ENCODE measurements at places on chromosomes 1 and 21.

GRCh38 chr1:148318904-148319242 is 164.2 kb downstream of the PPIAL4G start:
- DNase-seq = no peak

DNA sequence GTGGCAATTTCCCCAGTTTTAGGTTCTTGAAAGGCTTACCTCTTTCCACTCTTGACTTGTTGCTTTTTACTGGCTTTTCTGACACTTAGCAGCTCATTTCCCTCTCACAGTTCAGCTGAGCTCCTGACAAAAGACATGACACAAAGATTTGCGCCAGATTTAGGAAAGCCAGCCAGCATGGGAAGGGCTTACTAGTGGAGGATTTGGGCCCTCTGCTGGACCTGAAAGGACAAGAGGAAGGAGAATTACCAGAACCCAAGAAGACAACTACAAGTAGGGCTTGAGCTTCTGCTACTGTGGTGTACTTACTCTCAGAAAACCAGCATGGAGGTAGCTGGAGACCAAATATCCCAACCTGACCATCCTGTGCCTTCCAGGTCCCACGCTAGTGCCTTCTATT is 784.5 kb downstream of the BRINP3 start:
- no peak for DNase-seq

GRCh38 chr1:43063394-43064219 is 104.9 kb upstream of the SLC2A1 start:
- DNase-seq = no peak

DNA sequence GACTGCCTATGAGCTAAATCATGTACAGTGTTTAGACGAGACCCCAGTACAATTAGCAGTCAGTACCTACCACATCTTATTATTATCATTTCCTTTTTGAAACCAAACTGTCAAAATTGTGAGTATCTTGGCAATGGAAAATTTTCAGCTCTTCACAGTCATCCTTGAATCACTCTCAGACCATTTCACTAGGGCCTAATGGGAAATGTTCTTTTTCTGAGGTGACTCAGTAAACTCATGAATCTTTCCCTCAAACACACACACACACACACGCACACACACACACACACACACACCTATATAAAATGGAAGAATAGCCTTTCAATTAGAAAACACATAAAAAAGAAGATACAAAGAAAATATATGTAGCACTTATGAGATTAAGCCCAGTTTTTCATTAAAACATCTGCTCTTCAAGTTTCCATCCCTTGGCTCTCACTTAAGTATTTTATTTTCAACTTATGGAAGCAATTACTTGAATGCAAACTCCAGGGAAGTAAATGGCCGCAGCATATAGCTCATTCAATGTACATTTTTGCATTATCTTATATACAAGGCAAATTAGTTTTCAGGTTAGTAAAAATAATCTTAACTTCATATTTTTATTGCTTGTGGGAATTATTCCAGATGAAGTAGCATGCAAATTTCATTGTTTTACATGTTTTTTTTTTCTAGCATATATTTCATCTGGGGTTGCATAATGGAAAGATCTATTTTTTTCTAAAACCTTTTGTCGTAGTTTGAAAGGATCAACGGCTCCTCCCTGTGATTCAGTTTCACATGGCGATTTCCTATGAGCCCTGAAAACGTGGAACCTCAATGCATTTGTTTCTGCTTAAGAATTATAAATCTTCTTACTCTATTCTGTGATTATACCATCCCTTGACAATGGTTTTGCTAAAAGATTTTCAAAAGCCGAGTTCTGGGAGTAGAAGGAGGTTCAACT is 46.3 kb upstream of the TMPRSS15 start:
- peak; percentile 12 for DNase-seq

DNA sequence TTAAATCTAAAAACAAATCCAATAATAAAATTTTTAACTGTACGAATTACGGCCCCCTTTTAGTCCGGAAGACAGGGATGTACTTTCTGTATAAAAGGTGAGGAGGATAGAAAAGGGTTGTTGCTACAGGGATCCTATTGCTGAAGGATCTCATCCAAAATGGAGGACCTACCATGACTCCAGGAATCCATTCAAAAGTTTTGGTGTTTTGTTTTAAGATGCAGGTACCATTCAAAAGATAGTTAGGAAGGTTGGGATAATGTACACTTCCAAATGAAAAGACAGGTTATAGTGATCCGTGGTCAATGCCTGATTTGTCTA is 1.3 kb upstream of the ENAH start:
- no peak for DNase-seq

DNA sequence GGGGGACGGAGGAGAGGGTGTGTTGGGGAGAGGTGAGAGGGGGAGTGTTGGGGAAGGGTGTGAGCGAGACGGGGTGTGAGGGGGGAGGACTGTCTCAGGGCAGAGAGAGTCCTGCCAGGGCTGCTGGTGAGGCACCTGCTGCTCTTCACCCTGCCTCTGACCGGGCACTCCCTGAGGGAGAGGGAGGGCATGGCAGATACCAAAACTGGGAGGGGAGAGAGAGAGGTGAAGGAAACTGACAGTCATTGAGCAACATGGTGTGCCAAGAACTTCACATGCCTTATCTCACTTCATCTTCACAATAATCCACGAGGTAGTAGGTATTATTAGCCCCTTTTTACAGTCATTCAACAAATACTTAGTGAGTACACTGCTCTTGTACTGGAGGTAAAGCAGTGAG is 61.3 kb upstream of the ARTN start:
- DNase-seq = no peak

GRCh38 chr1:109091078-109091838 is 694 bp downstream of the TMEM167B start:
- peak; percentile 50 for DNase-seq

GRCh38 chr1:192506741-192507155 is 68.8 kb upstream of the RGS1 start:
- DNase-seq = peak; percentile 27

DNA sequence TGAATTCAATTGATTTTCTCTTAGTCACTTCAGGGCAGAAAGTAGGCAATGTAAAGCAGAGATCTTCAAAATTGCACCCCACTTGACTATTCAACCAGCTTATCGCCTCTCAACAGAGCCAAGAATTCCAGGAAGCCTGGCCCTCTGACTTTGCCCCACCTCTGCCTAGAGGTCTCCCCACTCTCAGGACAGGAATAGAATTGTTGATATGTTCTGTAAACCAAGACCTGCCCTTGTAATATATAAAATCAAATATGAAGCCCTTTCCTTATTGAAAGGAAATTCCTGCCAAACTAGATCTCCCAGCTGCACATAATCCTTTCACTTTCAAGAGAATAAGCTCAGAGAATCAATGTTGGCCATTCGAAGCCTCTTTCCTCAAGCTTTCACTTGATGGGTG is 116.1 kb upstream of the DPT start:
- no peak for DNase-seq

GRCh38 chr1:30146448-30146847 is 576.9 kb downstream of the MATN1 start:
- no peak for DNase-seq

- no peak for DNase-seq
Observed at GRCh38 chr1:1292442-1292779, 12.2 kb downstream of the SCNN1D start.

- DNase-seq = no peak
Observed at GRCh38 chr1:94819238-94819944, 766 bp upstream of the SLC44A3 start.

DNA sequence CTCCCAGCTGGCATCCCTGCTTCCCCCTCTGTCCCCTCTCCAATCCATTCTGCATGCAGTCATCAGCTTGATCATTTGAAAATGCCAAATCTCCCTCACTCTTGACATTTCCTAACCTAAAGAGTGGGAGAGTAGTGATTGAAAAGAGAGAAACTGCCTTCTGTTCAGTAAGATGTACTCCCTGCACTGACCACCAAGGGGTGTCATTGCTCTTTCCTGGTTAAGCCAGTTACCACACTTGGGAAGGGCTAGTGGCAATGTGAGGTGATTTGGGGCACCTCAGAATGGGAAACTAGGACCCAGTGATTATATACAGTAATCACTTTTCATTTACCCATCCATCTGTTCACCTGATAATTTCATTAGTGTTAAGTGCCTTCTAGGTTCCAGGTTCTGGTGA is 6.9 kb upstream of the TMEM269 start:
- DNase-seq = peak; percentile 71

DNA sequence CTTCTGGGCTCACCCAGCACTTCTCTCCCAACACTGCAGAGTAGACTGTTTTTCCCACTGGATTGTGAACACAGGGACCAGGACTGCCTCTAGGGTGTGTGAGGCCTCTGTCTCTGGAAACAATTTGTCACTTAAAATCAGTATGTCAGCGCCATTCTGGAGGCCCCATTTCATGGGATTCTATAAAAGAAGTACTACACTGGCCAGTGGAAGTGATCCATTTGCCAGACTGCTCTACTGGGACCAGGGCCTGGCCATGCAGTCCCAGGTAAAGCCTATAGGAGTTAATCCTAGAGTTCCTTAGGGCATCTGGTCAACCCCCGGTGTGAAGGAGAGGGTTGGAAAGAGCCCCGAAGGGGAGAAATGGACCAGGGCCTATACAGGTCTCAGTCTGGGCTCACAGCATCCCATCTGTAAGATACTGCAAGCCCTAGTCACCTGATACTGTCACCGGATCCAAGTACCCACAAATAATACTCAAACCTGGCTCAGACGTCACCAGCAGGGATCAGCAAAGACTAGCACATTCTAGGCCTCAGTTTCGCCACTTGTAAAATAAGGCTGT is 245.0 kb downstream of the FOXD2 start:
- no peak for DNase-seq

- DNase-seq = no peak
Observed at GRCh38 chr1:168734946-168735345, 5.9 kb upstream of the DPT start.

- DNase-seq = no peak
Observed at GRCh38 chr1:247528812-247529474, 7.3 kb downstream of the OR2C3 start.

- DNase-seq = peak; percentile 30
Observed at GRCh38 chr1:210292231-210292871, 36.4 kb upstream of the HHAT start.

GRCh38 chr1:33274446-33274845 is 18.2 kb downstream of the ZNF362 start:
- no peak for DNase-seq

- DNase-seq = peak; percentile 31
Observed at GRCh38 chr1:25922056-25922970, 16.1 kb upstream of the STMN1 start.

GRCh38 chr1:208289716-208290115 is 45.5 kb upstream of the PLXNA2 start:
- no peak for DNase-seq

DNA sequence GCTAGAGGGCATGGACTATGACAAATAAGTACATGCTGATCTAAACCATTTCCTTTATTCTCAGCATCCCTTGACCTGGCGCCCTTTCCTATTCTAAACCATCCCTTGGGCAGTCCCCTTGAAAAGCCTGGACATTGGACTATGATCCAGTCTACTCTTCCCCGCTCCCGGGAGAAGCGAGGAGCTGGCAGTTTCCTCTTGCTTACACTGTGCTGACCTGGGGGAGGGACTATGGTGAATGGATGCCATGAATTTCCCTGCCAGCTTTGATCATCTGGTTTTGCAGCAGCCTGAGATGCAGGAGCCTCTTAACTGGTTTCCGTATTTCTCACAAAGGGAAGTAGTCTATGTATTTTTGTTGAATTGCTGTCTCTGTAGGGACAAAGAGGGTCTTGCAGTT is 121.7 kb downstream of the KIF26B start:
- no peak for DNase-seq

DNA sequence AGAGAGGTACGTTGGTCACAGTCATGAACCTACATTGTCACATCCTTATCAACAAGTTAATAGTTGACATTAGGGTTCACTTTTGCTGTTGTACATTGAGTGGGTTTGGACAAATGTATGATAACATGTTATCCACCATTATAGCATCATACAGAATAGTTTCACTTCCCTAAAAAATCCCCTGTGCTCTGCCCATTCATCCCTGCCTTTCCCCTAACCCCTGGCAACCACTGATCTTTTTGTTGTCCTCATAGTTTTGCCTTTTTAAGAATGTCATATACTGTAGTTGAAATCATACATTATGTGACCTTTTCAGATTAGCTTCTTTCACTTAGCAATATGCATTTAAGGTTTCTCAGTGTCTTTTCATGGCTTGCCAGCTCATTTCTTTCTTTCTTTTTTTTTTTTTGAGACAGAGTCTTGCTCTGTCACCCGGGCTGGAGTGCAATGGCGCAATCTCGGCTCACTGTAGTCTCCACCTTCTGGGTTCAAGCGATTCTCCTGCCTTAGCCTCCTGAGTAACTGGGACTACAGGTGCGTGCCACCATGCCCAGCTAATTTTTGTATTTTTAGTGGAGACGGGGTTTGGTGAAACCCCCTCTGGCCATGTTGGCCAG is 50.6 kb downstream of the UCK2 start:
- DNase-seq = no peak

DNA sequence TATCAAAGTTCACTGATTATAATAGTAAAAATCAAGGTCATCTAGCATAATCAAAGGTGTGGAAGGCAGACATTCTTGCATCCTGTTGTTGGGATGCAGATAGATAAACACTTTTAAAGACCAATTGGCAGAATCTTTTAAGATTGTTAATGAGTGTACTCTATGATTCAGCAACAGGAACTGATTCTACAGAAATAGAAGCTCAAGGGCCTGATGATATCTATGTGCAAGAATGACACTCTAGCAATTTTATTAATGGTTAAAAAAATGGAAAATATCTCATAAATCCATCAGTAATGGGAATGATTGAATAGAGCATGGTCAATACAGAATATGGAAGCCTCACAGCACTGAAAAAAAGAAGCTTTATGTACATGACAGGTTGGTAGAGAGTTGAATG is 2.2 kb upstream of the ATP1A4 start:
- DNase-seq = no peak

DNA sequence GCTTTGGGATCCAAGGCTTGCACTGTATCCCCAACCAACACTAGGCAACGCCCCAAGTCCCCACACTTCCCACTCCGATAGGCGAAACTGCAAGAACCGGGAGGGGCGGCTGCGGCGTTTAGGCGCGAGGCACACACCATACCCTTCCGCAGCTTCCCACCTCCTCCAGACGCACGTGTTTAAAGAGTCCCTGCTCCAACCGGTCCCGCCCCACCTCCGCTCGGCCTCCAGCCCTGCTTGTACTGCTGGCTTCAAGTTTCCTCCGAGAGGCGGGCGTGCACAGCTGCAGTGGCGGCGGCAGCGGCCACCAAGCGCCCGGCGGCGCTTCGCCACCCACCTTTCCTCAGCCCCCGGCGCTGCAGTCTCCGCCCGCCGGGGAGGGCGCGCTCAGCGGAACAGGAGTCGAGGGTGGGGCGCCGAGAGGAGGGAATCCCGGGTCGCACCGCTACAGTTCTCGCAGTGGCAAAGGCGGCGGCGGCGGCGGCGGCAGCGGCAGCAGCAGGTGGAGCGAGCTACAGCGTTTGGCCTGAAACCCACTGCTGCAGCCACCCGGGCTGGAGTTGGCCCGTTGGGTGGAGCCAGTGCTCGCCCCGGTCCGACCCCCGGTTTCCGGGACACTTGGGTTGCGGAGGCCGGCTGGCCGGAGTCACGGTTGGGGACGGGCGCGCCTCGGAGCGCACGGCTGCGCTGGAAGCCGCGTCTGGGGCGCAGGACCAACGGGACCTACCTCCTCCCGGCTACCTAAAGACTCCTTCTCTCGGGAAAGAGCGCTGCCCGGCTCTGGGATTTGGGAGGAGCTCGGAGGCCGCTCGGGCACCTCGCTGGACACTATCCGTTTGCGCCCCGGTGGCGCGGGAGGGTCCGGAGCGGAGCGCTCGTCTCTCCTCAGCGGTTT is at the start of gene CNIH3:
TSS of gene CNIH3 (plus strand) at position 457 of the 895 bp plus-strand sequence. CDS start 858 bp downstream, outside the sequence.
- peak; percentile 62 for DNase-seq

GRCh38 chr1:47226121-47226838 is 5.7 kb downstream of the TAL1 start:
- DNase-seq = no peak

GRCh38 chr1:214029796-214030195 is 42.0 kb downstream of the PROX1 start:
- DNase-seq = no peak

Data from AG08395 (cell line).